ENCODE measurements at places on chromosomes 2 and 18.

DNA sequence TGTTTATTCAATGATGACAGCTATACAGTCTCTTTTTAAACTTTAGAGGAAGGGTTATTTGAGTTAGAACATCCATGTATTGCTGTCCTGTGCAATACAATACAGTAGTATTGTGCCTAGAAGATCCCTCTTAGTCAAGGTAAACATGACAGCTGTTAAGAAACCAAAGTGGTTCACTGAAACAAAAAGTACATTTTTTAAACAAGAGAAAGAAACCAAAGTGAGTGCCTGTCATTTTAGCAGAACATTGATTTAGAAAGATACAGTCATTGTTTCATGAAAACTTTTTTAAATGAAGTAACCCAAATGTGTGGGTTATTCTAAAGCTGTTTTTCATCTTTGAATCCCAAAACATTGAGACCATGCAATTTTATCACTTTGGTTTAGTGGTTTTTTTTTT, 15.5 kb downstream of the ITPRID2 start:
- DNase-seq = no peak

GRCh38 chr2:136052369-136053362, 65.3 kb downstream of the CXCR4 start:
- DNase-seq = no peak

DNA sequence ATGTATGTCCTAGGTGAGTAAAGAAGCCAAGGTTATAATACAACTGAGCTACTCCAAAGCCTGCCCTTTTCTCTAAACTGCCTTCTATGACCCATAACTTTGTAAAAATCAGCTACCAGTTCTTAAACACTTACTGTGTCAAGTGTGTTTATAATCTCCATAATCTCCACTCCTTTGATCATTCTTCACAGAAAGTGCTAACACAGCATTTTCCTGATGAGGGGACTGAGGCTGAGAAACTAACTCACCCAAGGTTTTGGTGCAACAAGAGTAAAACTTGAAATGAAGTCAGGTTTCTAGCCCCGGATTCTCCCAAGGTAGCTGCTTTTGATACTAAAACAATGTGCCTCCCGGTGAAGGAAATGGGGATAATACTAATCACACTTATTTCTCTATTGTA, 1.9 kb upstream of the C2orf49 start:
- no peak for DNase-seq

DNA sequence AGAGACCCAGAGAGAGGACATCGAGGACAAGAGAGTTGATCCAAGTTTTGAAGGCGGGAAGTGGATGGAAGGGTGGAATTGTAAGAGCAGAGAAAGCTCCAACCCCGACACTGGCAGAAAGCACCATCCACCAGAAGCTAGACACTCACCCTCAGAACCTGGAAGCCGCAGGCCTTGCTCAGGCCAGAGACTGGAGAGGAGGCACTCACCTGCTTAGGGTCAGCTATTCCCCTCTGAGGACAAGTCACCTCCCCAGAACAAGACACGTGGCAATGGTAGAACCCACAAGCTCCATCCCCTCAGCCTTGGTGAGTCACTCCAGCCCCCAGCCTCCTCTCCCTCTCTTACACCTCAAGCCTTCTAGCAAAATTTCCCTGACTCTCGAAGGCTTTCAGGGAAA, 64.9 kb downstream of the STEAP3 start:
- no peak for DNase-seq

DNA sequence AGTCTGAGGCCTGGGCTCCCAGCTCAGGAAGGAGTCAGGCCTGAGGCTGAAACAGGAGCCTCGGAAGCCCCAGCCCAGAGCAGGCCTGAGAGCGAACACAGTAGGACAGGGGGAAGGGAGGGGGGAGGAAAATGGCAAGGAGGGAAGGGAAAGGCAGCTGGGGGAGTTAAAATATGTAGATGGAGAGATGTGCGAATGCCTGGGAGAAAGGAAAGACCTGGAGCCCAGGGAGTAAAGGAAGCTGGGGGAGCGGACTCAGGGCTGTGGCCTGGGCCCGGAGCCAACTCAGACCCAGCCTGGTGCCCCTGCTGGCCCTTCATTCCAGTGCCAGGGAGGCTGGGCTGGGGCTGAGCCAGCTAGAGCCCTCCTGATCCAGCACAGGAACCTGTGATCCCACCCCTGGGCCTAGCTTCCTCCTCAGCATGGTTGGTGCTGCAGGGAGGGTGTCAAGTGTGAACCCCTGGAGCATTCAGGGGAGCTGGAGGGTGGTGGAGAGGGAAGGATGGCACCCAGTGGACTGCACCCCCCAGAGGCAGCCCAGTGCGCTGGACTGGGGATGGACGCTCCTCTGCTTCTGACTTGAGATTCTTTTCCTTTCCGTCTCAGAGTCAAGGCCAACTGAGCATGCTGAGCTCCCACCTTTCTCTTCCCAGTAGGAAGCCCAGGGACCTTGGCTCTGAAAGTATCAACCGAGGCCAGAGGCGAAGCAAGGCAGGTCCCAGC, 46.3 kb downstream of the EMX1 start:
- no peak for DNase-seq

- DNase-seq = no peak
Measured at GRCh38 chr2:188787021-188787657, 187.0 kb upstream of the COL3A1 start.
